ENCODE measurements at places on chromosomes 2 and 18.

- DNase-seq: no peak
These were observed 17.7 kb downstream of the CPLX4 start for GRCh38 chr18:59300676-59301285.

DNA sequence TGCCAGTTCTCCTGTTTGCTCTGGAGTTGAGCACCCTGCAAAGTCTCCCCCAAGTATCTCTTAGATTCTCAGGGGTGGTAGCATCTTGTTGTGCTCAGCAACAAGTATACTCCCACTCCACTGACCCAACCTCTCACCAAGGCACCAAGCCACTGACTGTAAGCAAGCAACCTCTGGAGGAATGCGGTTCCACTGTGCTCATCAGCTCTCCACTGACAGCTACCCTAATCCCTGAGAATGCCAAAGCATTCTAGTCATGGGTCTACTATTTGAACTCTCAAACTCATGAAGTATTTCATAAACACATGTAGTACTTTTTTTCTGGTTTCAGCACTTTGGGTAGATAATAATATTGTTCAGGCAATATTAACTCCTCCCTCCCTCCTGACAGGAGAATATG lies 170.0 kb downstream of the EPHA4 start:
- DNase-seq: no peak

GRCh38 chr2:156087875-156088274 lies 244.6 kb downstream of the NR4A2 start:
- DNase-seq: no peak

- DNase-seq: no peak
These were observed 115.4 kb upstream of the CDC42EP3 start for GRCh38 chr2:37786854-37787253.

GRCh38 chr2:191318037-191318728 lies 73.0 kb downstream of the MYO1B start:
- DNase-seq: no peak

DNA sequence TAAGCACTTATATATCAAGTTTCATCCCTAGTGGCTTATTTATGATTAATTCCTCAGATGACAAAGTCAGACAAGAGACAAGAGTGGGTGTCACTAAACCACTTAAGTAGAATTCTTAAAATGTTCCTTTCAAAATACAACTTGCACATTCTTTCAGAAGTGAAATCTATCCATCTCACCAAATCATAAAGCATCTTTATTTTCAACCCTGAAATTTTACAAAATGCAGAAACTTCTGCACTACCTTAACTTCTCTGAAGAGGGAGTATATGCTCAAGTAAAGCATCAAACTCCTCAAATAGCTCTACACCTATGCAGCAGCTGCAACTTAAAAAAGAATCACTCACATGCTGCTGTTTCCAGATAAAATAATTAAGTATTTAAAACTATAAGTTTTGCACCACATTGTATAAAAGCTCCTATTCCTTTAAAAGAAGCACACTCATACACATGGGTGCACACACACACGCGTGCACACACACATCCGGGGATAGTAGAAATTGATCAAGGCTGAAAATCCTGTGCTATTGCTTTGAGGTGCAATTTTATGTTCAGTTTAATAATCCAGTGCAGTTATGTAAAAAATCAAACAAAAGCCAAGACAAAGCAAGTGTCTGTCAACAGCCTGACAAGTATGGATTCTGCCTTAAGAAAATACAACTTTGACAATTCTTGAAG lies 244.5 kb downstream of the TCF4 start:
- no peak for DNase-seq

DNA sequence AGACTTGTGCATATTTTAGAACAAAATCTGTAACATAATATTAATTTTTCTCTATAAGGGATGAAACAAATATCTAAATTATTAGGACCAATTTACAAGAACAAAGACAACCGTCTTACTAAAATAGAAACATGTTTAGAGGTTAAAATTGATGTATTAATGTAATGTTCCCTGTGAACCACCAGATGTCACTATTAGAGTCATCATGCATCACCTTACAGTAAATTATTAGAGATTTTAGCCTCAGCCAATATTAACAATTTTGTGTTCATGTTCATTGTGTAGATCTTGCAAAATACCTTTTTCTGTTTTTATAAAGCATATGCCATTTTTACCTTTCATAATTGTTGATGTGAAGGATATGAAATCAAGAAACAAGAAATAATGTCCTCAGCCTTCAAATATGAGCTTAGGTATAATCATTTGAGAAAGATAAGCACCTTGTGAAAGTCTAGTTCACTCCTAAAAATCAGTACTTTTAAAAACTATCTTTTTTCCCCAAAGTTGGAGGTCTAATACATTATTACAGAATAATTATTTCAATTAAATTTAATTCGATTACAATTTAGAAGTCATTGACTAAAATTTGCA lies 344.3 kb upstream of the KCNH7 start:
- DNase-seq: no peak

- DNase-seq: no peak
These were observed 96.7 kb upstream of the SIX3 start for GRCh38 chr2:44844651-44845270.

DNA sequence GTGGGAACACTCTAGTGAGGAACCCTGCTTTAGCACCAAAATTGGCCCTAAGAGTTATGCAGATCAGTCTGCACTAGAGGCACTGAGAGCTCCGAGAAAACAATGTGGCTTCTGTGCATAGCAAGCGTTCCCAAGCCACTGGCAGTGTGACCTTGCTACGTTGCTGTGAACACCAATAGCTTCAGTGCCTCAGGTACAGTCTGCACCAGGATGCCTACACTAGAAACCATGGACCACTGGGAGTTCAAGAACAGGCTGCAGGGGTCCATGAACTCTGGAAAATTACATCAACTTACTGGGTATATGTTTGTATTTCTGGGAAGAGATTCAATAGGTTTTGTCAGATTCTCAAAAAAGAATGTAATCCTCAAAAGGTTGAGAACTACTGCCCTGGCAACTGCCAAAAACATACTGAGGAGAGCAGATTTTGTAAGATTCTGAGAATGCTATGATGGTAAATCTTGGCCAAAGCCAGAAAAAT lies 18.3 kb upstream of the SP3 start:
- DNase-seq: no peak

GRCh38 chr18:56199580-56200330 lies 438.6 kb downstream of the TXNL1 start:
- DNase-seq: no peak

DNA sequence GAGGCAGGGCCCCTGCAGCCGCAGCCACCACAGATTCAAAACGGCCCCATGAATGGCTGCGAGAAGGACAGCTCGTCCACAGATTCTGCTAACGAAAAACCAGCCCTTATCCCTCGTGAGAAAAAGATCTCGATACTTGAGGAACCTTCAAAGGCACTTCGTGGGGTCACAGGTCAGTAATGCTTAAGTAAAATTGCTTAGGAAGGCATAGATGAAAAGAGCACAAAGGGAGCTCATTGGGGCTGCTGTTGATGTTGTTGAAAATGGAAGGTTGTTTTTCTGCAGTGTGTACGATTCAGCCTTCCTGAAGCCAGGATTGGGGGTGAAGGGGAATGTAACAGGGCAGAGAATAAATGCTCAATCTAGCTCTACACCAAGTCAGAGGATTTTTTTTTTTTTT lies 90.5 kb downstream of the KCTD18 start:
- no peak for DNase-seq

DNA sequence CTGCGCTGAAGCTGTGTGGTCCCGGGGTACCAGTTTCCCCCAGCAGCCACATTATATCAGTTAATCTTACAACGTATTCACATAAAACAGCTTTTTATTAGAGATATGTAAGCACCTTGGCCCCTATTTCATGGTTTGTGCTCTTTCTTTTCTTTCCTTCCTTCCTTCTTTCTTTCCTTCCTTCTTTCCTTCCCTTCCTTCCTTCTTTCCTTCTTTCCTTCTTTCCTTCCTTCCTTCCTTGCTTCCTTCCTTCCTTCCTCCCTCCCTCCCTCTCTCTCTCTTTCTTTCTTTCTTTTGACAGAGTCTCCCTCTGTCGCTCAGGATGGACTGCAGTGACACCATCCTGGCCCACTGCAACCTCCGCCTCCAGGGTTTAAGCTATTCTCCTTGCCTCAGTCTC lies 3.7 kb upstream of the METAP1D start:
- no peak for DNase-seq

DNA sequence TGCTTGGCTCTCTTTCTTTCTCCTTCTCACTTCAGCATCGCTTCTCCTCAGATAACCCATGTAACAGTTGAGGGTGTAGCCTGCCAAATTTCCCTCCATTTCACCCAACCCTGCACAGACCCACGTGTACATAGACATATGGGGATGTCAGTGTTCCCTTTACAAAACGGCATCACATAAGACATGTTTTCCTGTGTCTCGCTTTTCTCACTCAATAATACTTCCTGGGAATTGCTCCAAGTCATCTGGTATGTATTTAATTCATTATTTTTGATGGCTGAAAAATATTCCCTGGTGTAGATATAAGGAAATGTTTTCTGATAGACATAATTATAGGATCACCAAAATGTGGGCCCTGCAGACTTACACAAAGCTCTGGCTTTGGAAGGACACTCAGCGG lies 176.8 kb downstream of the LOXHD1 start:
- no peak for DNase-seq

DNA sequence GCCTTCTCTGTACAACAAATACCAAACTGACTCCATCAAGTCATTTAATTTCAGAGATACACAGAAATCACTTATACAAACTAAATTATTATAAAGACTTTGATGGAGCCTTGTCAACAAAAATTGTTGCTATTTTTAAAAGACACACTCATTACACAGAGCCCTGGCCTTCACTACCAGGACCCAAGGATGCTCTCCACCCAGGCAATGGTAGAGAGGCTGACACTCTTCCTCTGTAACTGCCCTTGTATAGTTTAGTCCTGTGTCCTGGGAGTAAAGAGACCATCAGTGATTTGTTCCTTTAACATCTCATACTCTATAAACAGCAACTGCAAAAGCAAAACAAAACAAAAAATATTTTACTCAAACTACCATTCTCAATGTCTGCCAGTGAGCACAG lies 173.5 kb downstream of the TCF4 start:
- DNase-seq: no peak

DNA sequence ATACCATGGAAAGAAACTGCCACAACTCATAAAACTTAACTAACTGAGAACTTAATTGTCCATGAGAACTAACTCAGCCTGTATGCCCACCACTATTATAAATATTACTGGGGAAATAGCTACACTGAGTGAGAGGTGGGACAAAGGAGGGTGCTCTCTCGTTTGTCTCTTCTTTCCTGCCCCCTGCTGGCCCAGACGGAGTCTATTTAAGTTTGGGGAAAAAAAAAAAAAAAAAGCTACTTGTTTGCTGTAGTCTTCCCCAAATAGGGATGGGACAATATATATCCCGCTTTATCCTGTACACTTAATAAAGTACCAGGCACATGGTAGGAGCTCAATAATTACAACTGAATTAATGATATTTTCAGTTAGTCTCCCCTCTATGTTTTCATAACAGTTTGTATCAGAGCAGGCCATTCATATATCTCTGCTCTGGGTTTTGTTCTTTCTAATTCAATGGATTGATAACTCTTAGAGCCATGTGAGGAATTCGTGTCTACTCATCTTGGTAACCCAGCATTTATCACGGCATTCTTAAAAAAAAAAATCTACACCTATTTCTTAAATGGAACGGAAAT lies 647.6 kb upstream of the PKDCC start:
- no peak for DNase-seq

GRCh38 chr2:190716176-190716807 lies 67.4 kb downstream of the NAB1 start:
- no peak for DNase-seq

- DNase-seq: peak; percentile 0
These were observed 117.6 kb downstream of the CAMKMT start for GRCh38 chr2:44479127-44479887.

DNA sequence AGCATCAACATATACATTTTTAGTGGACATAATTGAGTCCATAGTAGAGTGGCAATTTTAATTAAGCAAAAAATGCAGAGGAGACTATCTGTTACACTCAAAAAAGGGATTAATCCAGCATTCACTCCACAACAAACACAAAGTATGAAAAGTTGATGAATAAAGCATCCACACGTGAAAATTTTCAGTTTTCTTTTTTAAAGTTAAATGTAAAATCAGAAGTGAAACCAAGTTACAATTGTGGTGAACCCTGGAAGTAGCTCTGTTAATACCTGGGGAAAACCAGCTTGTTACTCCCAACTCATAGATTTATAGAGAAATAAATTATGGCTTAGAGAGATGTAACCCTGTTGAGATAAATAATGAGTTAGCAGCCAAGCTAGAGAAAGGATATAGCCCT lies 807.8 kb downstream of the TRIB2 start:
- no peak for DNase-seq

DNA sequence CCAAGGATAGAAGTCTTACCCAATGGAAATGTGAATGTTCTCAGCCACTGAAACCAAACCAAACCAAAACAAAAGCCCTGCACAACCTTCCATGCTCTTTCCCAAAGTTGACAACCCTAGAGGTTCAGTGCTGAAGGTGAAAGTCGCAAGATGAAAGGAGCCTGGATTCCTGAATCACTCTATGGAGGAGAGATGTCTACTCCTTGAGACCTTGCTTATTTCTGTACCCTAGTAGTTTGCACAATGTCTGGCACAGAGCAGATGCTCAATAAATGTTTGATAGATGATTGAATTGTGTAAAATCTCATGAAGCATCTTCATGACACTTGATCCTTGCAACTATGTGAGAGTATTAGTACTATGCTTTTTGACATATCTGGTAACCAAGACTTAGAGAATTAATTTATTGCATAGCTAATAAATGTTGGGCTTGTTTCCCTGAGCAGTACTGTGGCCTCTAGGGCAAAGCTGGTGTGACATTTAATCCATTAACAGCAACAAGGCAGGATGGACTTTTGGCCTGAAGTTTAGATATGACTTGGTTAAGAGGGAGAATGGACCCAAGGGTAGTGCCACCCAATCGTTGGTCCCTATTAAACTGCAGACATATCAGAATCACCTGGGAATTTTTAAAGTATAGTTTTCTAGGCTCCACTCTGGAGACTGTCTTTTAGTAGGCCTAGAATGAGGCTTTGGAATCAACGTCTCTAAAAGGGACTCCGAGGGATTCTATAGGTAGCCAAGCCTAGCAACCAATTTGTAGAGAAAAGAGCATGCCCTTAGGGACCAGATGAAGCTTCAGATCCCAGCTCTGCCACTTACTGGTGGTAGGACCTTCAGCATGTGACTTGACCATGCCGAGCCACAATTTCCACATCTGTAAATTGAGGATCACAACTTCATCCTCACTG lies 145.9 kb downstream of the DDX1 start:
- DNase-seq: no peak

Measured in stimulated activated CD8-positive, alpha-beta memory T cell treated with anti-CD3 and anti-CD28 coated beads, Interleukin-4, amount 100 ng/mL, for 1 hour (primary cell).